ENCODE measurements at places on chromosomes 4 and X.

DNA sequence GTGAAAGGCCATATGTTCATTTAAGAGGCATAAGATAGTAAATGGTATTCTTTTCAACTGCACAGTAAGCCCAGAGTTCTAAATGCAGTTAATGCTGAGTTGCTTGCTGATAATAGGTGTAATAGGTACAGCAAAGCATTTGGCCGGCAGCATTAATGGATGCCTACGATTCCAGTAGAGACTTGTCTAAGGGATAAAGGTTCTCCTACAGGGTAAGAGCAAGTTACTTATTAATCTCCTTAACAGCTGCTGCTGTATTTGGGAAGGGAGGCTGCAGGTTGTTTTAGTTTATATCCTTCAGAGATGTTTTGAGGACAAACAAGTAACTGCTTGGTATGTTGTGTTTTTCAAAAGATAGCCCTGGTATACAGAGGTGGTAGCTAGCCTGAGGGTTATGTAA is 16.8 kb downstream of the TSPAN7 start:
- DNase-seq: no peak

- DNase-seq: no peak
Observed at GRCh38 chr4:13164783-13165331, 319.3 kb downstream of the RAB28 start.

DNA sequence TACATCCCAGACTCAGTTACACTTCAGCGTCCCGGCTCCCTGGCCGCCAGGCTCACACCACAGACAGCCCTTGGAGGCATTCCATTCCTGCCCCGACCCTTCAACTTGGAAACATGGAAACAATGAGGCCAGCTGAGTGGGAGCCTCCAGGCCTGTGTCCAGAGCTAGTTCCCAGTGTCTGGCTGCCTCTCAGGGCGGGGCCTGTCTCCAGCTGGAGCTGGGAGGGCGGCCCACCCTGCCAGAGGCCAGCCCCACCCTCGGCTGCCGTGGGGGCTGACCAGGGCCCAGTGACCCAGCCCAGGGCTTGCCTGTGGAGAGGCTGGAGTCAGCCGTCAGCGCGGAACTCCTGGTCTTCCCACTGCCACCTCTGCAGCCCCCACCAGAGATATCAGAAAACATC is 37.4 kb upstream of the SPON2 start:
- no peak for DNase-seq

GRCh38 chrX:74371425-74372222 is 49.7 kb upstream of the SLC16A2 start:
- no peak for DNase-seq

GRCh38 chrX:42079968-42080367 is 156.6 kb upstream of the CASK start:
- no peak for DNase-seq

GRCh38 chr4:182144626-182145333 is 98.4 kb upstream of the TENM3 start:
- DNase-seq: no peak

- no peak for DNase-seq
Observed at GRCh38 chr4:23814587-23814986, 75.3 kb downstream of the PPARGC1A start.

GRCh38 chrX:139930916-139931645 is 1.8 kb downstream of the ATP11C start:
- DNase-seq: peak; percentile 17

DNA sequence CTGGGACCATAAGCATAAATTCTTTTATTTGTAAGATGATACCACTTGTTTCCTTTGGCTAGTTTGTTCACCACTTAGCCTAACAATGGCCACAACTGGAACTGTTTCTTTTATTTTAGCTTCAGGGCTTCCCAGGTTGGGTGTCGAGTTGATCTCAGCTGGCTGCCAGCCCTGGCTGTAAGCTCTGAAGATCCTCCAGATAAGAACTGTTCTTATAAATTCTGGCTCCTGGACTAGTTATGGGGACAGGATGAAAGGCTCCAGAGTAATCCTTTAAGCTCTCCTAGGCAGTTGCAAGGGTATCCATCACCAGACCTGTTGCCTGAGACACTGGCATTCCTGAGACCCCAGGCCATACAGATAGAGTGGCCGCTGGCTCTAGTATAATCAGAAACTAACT is 129.4 kb upstream of the ACSL4 start:
- DNase-seq: no peak

DNA sequence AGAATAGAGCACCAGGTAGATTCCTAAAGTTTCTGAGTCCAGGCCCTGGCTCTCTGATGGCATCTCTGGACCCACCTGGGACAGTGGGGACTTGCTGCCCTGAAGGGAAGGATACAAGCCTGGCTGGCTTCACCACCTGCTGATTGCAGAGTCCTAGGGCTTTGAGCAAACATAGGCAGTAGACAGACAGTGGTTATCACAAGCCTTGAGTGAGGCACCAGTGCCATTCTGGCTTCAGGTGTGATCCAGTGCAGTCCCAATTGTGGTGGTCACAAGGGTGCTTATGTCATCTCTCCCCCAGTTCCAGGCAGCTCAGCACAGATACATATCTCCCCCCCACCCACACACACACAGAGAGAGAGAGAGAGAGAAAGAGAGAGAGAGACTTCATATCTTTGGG is 6.6 kb upstream of the PRRG3 start:
- DNase-seq: no peak

- DNase-seq: no peak
Observed at GRCh38 chr4:187393531-187394344, 601.8 kb upstream of the ZFP42 start.

DNA sequence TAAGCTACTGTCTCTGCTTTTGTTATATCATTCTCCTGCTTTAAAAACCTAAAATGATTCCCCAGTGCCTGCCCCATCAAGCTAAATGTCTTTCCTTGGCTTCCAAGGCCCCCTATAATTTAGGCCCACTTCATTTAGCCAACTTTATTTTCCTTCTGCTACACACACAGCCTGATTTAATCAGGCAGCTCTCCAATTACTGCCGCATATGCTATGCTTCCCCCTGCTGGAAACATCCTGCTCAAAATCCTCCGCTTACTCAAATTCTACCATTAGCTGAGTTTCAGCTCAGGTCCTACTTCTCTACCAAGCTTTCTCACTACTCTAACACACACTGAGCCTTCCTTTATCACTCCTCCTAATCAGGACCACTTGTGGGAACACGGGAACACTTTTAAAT is 17.0 kb downstream of the LAMP2 start:
- peak; percentile 15 for DNase-seq
